ENCODE measurements at places on chromosomes 3 and 15. TPM values are rescaled to one million over a fixed set of nuclear protein-coding genes. Genes with fewer than 3 reads are reported as not detected.

DNA sequence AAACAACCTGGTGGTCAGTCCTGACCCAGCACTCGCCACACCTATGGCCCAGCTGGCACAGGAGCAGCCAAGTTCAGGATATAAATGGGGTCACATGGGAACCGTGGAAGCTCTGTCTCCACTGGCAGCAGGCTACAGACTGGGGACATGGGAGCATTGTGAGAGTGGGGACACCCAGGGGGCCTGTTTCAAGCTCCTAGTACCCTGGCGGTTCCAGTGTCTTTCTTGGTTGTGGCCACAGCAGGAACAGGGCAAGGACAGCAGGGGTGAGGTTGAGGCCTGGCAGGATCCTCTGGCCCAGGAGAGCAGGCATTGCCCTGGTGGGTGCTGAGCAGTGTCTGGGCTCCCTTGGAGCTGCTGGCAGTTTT is 1.9 kb downstream of the CSK start:
- DNase-seq = no peak

The MST1 gene
- 8.6 TPM for polyA plus RNA-seq

DNA sequence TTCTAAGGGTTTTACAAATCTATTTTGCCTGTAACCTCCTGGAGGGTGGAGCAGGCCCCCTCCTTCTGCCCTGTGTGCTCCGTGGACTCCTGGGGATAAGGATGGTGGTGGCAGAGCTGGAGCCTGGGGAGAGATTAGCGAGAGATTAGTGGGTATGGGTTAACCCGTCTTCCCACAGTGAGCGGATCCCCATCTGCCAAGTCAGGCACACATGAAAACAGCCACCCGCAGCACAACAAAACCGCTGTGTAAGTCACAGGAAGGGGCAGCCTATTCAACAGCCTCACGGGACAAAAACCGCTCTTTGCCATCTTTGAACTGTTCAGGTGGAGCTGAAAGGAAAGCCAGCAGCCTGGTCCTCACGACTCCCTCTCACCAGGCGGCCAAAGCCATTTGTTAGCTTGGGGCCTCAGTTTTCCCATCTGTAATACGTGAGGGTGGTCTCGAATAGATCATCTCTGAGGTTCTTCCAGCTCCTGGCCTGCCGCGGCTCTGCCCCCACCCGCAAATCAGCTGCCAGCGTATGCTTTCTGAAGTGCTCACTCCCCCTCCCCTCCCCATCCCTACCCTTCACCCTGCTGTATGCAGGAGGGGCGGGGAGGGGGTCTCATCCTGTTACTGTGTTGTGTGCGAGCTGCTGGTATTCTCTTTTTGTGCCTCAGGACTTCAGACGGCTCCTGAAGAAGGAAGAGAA is 43.6 kb downstream of the PDIA5 start:
- no peak for DNase-seq

DNA sequence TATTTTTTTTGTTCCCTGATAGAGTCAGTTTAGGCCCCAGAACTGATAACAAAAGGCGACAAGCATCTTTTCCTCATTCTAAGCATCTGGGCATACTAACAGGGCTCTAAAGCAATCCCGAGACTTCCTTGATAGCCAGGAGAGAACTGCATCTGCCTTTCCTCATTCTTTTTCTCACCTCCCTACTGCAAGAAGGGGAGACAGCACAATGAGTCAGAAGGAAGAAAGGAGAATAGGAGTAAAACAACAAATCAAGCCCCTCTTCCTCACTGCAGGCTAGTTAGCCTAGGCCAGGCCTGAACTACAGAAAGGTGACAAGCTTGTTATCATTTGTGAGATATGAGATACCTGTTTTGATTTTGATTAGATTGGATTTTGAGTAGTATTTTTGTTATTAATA is 97.9 kb downstream of the NAALADL2 start:
- no peak for DNase-seq

DNA sequence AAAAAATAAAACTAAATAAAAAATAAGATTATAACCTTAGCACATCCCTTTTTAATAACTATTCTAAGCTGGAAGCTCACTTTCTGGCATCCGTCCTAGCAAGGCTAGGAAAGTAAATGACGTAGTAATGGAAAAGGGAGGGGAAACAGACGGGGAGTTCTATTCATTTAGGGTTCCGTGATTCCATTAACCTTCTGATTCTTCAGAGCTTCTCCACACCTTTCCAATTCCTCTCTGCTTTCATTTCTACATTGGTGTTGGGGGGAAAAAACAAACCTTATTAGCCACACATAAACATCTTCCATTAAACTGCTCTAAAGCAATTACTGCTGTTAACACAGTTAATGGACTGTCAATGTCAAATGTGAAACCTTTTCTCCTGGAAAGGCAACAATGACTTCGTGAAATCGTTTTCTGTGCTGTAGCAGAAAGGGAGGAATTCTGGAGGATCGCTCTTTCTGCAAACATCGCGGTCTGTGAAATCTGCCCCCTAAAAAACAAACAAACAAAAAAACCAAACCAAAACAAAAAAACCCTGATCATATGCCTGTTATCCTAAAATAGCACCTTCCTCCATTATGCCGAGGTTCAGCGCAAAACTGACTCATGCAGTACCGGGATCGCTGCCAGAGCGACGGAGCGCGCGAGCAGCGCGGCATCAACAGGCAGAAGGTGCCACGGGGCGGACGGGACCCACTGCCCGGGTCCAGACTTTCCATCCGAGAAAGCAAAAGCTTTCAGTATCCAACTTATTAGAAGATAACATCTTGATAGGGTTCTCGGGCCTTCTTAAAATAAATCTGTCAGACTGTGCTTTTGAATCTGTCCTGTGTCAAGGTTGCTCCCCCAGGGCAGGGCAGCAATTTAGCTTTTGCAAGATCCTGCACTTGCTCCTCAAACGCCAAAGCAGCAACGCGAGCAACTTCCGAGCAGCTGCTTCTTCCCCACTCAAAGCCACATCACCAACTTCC is 156.2 kb downstream of the FGF12 start:
- peak; percentile 11 for DNase-seq

The KLHL18 gene
- 15.8 TPM for polyA plus RNA-seq

The GRAMD1C gene
- polyA plus RNA-seq = 2.7 TPM

DNA sequence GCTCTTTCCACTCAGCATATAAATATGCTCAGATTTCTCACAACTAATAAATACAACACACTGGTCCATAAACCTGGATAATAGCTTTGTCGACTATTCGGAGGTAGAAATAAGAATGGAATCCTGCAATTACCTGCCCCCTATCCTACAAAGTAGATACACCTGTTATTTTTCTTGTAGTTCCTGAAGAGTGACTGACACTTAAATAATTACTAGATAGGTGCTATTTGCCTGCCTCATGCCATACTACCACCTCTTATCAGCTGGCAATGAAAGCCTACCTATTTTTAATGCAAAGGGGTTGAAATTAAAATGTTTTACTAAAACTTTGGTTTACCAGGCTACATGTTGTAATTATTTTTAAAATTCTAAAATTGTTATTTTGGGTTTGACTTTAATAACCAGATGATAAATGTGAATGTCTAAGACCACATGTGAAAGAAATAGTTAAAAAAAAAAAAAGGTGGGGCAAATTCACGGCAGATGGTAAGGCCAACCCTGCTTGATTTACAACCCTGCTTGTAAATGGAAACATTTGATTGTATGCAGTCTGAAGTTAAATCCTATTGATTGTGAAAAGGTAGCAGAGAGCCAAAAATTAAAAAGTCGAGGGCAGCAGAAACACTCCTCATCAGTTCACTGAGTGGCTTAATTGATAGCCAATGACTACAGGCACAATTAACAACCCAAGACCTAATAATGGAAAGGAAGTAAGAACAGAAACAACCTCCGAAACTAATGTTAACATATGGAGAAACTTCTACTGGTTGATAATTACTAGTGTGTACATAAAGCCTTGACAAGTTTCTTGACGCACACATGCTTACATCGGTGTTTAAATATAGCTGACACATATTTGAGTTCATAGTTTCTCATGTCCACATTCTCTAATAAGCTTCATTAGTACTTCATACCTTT is 8.9 kb downstream of the PEAK1 start:
- no peak for DNase-seq

The PEX5L gene
- 0.39 TPM for polyA plus RNA-seq

DNA sequence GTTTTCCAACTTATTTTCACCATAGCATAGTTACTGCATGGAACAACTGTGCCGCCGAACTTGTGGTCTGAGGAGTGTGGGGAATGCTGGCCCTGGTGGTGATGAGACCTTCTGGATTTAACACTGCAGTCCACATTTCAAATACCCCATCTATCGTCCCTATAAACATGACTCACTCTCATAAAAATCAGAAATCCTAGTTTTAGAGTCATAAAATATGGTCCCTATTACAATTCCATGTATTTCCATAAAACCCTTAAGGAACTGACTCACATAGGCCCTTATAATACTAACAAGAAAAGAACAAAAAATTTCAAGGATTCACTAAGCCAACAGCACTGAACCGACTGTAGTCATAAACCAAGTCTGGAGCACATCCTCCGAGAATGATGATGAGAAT is 147.2 kb downstream of the FOXP1 start:
- no peak for DNase-seq

The ISLR2 gene
- polyA plus RNA-seq = 7.3 TPM

DNA sequence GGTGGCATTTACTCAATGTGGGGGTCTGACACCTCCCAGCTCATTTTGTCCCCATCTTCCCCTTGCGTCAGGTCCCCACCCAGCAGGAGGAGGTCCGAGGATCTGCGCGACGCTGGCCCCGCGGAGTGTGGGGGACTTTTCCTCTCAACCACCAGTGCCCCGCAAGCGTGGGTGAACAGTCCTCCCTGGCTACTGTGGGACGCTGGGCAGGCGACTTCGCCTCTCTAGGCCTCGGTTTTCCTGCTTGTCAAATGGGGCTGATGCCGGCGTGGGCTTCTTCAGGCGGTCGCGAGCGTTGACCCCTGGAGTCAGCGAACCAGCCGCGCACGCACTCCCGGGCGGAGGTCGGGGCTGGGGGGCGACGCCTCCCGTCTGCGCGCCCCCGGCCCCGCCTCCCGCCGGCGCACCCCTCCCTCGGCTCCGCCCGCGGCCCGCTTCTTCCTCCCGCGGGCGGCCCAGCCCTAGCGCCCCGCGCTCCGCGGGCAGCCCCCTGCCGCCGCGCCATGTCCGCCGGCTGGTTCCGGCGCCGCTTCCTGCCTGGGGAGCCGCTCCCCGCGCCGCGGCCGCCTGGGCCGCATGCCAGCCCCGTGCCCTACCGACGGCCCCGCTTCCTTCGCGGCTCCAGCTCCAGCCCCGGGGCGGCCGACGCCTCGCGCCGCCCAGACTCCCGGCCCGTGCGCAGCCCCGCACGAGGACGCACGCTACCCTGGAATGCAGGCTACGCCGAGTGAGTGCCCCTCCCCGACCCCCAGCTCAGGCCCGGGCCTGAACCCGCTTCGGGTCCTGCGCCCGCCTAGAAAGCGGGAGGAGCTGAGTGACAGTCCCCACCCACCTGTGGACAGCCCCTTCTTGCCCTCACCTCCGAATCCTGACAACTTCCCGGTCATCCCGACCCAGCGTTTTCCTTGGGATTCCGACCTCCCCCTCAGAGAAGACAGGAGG is at the start of gene PPM1M:
PPM1M (plus strand) TSS at position 438 of the 942 bp plus-strand sequence; CDS start at position 504, 66 bp downstream.
- no peak for DNase-seq

DNA sequence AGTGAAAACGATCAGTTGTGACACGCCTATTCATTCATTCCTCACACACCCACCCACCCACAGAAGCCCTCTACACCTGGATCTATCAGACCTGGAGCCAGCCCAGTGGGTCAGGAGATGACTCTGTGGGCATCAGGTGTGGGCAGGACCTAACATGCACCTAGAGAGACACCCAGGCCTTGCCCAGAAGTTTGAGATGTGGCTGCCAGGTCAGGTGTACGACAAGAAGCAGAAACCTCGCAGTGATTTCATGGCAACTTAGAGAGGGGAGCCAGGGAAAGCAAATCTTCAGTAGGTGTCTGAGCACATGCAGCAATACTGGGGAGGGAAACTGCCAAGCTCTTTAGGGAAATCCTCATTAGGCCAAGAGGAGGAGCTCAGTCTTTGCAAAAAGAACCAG is 264.7 kb upstream of the ROPN1 start:
- DNase-seq = no peak

The SLC12A8 gene
- 0.37 TPM for polyA plus RNA-seq

- no peak for DNase-seq
Observed at GRCh38 chr3:151278230-151278629, at the start of gene P2RY14. TSS of gene P2RY14 (minus strand) at chr3:151278542. CDS start at chr3:151214316, 64,226 bp downstream.
